Stimulated activated memory B cell treated with anti-CD40 and anti-IgM and Interleukin-4, amounts not matched to agents 10 μg/mL and 1 μg/mL and 100 μg/mL, for 72 hours (primary cell): ENCODE measurements at places on chromosomes 3 and 15.

GRCh38 chr3:23068016-23068728 is 135.0 kb upstream of the UBE2E2 start:
- ATAC-seq, result no peak

DNA sequence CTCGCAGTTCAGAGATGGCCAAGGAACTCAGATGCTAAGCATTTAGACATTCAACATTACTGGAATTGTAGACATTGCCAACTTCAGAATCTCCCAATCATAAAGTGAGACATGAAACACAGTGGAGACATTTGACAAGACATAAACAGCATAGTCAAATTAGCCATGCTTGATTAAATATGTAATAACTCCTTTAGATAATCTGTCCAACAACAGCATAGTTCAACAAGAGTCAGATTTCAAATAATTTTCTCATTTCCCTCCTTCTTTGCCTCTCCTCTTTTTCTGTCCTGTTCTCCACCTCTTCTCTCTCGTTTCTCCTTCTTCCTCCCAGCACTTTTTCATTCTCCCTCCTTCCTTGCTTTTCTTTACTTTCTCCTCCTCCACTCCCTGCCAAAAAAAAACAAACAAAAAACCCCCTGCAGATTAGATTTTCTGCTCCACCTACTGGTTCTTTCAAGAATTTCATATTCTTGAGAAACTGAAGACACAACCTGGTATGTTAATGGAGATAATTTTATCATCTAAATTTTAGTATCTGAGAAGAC is 20.2 kb downstream of the CPOX start:
- ATAC-seq, result no peak

GRCh38 chr3:50604628-50605588 is 6.7 kb downstream of the CISH start:
- peak; percentile 70 for ATAC-seq

DNA sequence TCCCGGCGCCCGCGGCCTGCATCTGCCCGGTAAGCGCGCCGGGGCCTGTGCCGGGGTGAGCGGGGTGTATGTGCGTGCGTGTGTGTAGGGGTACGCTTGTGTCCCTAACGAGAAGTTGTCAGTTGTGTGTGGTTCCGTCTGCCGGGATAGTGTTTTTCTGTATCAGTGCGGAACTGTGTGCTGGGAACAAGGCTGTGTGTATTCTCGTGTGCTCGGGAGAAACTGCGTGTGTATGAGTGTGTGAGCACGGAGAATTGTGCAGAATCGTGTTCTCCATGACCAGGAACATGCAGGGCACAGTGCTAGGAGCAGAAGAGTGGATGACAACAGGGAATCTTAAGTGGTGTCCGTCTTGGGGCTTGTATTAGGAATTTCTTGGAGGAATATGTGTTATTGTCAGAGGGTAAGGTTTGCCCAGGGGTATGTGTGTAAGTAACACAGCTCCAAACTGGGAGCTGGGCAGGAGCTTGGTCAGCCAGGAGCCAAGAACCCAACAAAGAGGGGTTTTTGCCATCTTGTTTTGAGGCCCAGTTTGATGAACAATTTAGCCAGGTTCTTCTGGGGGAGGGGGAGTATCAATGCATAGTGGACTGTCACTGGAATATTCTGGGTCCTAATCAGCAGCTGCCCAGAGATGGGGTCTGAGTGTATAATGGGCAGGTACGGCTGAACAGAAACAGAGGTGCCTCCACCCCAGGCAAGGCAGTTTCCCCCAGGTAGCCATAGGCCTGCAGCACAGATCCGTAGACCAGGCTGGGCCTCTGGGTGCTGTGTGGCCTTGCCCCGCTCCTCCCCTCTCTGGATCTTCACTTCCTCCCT is 2.1 kb downstream of the ISL2 start:
- ATAC-seq, result no peak

DNA sequence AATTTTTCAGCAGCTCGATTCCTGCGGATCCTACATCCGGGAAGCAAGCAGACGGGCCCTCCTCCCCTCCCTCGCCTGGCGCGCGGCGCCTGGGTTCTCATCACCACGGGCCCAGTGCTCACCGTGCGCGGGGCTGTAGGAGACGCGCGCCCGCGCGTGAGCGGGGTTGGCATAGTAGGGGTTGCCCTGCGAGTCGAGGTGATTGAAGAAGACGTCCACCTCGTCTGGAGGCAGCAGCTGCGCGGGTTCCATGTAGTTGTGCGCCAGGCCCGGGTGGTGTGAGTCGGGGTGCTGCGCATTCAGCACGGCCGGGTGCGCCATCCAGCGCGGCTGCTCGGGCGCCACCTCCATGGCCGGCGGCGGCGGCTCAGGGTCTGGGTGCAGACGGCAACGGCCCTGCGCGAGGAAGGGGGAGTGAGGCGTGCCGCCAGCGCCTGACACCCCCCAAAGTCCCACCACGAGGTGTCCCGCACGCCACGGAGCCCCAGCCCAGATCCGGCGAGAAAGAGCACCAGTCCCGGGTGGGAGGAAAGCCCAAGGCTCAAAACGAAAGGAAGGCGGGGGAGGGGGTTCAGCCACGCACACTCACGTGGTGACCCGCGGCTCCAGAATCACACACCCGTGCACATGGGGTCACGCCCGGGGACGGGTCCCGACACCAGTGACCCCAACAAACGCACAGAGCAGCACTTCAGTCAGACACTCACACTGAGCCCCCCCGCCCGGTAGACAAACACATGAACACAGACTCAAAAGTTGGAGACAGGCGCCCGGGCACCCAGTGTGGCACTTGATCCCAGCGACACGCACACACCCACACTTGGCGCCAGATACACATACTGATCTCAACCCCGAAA is 6.1 kb downstream of the GATA2 start:
- ATAC-seq, result no peak

- no peak for ATAC-seq
Observed at GRCh38 chr15:63457379-63457778, 47.0 kb upstream of the USP3 start.

DNA sequence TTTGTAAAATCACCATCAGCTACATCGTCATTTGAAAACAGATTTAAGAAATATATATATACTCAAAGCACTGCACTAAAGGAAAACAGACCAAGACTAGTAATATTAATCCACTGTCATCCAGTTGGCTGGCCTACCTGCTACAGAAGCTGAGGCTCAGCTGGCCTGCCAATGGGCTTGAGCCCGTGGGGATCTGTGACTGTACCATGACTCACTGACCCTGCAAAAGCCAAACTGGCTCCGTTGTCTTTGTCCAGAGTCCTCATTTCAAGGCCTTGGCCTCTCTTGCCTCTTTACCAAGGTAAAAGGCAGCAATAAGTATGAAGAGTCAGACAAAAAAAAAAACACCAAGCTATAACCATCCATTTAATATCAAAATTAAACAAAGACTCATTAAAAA is 463.5 kb upstream of the RASGRP1 start:
- no peak for ATAC-seq

- no peak for ATAC-seq
Observed at GRCh38 chr3:31039145-31039544, 144.7 kb upstream of the GADL1 start.

DNA sequence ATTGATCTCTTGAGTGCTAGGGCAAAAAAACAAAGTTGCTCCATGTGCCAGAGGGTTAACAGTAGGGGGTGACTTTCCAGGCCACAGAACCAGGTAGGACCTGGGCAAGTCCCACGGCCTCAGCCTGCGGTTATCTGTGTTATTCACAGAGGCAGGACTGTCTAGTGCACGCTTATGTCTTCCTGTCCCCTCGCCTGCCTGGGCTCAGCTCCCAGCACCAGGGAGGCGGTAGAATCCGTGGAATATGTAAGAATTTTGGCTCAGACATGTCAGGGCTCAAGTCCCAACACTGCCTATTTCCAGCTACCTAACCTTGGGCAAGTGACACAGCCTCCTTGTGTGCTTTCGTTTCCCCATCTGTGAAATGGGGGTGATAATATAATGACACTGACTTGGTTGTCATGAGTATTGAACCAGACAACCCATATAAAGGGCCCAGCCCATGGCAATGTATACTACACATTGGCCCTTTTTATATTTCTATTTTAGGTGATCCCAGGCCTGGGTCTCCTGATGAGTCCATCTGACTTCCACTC is 44.3 kb upstream of the FLNB start:
- no peak for ATAC-seq

DNA sequence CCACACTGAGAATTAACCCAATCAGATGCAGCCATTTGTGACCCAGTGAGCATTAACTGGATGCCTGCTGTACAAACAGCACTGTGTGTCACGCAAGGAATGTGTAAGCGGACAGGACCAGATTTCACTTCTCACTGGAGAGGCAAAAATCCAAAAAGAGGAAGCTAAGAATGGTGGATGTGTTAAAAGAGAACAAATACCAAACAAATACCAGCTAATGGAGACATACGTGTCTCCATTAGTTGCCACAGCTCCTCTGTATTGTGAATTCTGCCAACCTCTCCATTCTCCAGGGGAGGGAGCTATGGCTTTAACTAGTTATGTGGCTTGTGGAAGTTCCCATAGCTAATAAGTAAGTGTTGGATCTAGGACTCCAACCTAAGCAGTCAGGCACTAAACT is 2.6 kb downstream of the LTF start:
- ATAC-seq, result no peak

DNA sequence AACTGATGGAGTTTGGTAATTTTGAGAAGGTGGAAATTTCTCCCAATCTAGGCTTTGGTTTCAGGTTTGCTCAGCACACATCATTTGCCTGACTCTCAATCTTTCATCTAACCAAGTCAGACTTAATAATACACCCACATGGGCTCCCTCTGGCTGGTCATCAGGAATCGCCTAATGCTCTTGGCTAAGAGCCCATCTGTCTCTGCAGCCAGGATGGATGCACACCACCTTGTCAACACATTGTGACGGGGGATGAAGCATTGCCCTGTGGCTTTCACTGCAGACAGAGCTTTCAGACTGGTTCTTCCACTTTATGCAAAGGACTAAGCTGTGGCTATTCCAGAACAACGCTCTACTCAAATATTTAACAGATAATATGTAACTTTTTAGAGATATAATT is 3.0 kb upstream of the HDGFL3 start:
- ATAC-seq, result no peak

GRCh38 chr3:5082789-5083115 is 39.3 kb upstream of the ARL8B start:
- no peak for ATAC-seq

DNA sequence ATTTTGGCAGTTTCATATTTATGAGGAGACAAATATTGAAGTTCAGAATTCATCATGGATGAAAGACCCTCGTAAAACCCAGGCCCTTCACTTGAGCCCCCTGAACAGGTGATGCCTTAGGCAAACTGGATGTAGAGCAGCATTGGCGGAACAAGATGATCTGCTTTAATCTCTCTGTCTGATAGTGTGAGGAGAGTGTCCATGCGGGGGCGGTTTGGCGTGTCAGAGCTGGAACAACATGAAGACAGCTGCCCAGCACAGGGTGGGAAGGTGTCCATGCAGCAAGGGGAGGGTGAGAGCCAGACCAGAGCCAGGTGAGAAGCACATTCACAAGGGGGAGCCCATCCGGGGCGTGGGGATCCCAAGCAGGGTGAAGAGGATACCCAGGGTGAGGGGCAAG is 31.8 kb upstream of the ANP32A start:
- ATAC-seq, result no peak

DNA sequence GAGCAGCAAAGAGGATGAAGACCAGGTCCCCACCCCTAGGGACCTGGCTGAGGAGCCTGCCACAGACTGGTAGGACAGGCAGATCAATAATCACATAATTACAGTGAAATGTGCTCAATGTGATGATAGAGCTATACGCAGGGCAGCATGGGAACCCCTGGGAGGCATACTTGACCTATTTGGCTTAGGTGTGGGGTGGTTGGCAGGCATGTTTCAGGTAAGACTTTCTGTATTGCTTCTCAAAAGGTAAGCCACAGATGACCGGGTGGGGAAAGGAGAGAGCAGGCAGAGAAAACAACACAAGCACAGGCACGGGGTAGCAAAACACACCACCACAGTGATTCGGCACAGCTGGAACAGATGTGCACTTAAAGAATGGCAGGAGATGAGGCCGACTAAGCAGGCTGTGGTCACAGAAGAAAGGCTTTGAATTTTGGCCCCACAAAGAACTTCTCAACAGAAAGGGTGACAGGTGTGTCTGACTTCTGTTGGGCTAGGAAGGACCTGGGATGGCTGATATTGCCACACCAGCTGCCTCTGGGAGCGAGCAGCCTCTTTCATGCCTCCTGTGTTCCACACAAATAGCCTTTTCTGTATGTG is 64.1 kb downstream of the ABCC5 start:
- ATAC-seq, result no peak

DNA sequence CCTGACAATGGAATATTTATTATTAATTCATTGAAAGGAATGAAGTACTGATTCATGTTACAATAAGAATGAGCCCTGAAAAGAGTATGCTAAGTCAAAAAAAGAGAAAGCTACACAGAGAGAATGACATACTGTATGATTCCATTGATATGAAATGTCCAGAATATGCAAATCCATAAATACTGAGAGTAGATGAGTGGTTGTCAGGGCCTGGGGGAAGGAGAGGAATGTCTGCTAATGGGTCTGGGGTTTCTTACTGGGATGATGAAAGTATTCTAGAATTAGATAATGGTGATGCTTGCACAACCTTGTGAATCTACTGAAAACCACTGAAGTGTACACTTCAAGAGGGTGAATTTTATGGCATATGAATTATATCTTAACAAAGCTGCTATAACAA is 79.9 kb upstream of the HACD2 start:
- no peak for ATAC-seq

GRCh38 chr3:98967758-98968157 is 66.3 kb upstream of the DCBLD2 start:
- ATAC-seq, result no peak

GRCh38 chr3:142318331-142318730 is 92.9 kb upstream of the GK5 start:
- ATAC-seq, result no peak

GRCh38 chr3:193552923-193553322 is 1.8 kb downstream of the ATP13A4 start:
- no peak for ATAC-seq

DNA sequence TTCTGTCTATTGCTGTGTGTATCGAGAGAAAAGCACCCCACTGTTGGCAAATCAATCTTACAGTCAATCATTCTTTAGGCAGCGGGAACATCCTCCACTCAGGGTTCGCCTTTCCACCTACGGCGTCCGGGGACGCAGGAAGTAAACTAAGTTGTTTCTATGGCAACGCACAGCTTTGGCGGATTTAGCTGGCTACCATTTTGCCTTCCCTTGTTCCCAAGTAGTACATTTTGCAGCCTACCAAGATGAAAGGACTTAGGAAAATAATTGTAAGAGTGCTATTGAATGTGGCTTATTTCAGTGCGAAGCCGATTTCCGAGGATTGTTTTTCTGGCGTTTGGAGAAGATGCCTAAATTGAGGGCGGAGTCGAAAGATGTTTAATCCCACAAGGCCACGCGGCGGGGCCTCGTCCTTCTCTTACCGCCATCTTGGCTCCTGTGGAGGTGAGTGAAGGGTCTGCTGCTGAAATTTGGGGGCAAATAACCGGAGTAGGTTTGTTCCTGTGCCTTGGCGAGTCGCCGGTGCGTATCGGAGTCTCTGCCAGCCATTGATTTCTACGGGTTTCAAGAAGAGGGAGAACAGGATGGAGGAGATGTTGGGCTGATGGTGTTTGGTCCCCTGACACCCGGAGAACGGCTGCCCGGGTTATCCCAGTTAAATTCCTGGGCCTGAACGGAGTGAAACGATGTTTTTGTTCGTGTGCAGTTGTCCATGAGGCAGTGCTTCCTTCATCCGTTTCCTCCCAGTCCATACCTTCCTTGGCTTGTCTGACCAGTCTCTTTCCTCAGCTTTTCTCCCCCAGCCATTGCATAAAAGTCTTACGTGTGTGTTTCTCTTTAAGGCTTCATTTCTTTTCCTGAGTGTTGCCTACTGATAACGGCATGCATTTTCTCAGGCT is at the start of gene RPL35A:
RPL35A (plus strand) TSS at position 413 of the 899 bp plus-strand sequence. CDS start 778 bp downstream, outside the sequence.
- peak; percentile 92 for ATAC-seq
